ENCODE measurements at places on chromosomes 5 and 9.
A peak's percentile ranks its signal among the peaks of the same experiment; 100 is the strongest.

- DNase-seq = no peak
Measured at GRCh38 chr5:172700365-172701290, 59.6 kb downstream of the NEURL1B start.

GRCh38 chr5:126736141-126736540 is 40.8 kb upstream of the LMNB1 start:
- no peak for DNase-seq

DNA sequence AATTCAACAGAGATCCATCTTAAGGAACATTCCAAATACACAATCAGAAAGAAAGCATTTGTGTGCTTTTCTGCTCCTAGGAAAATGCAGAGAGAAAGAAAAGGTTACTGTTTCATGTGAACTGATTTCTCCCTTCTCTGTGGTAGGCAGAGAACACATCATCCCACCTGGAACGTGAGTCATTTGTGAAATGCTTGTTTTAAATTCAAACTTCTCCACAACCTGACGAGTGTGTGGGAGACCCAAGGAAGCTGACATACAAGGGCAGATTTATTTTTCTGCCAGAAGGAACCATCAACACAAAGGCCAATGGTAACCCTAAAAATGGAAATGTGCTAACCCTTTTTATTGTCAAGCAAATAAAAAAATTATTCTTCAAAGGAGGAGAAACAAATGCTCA is 156.4 kb downstream of the EFNA5 start:
- no peak for DNase-seq

- peak; percentile 2 for DNase-seq
Measured at GRCh38 chr9:115591584-115591984, 473.6 kb upstream of the TNC start.

DNA sequence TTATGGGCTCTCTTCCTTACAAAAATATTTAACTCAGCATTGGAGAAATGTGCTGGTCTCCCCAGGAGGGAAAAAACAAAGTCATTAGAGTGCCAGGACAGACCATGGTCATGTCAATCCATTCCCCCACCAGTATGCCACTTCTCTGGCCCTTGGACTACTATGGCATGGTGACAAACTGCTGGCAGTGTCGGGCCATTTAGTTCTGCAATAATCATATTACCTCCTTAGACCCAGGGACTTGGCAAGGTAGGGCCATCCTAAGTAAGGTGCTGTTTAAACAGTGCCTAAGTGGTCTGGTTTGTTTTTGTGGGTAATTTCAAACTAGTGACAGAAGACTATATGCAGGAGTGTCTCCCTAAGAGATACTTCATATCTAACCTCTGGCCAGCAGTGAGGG is 177.8 kb upstream of the STK32A start:
- no peak for DNase-seq

- no peak for DNase-seq
Measured at GRCh38 chr5:138755084-138755748, 2.0 kb downstream of the CTNNA1 start.

DNA sequence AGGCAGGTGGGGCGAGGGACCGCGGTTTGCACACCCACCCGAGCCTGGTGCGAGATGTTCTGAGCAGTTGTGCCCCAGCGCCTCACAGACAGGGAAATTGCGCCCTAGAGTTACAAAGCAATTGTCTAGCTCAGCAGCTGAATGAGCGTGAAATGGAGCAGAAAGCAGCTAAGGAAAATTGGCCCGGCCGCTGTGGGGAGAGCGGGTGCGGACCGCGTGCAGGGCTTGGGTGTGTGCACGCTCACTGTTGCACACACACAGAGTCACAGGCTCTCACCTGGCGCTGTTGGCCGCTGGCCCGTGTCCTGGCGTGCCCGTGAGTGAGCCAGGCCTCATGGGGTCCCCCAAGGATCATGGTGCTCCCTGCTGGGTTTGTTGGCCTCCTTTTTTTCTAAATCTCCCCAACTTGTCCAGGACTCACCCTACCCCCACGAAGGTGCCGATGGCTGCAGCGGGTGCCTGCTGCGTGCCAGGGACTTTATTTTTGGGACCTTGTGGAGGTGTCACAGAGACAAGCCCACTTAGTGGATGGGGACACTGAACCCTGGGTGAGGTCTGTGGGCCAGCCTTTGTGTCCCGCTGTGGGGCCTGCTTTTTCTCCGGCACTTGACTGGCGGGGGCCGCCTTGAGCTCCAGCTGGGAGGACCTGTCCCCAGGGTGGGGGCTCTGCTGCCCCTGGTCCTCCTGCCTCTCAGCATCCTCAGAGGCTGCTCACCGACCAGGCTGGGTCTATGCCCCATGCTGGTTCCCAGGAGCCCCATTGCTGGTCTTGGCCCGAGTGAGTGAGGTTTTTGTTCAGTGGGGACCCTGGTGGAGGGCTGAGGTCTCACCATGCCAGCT is 5.2 kb downstream of the RXRA start:
- DNase-seq = no peak

DNA sequence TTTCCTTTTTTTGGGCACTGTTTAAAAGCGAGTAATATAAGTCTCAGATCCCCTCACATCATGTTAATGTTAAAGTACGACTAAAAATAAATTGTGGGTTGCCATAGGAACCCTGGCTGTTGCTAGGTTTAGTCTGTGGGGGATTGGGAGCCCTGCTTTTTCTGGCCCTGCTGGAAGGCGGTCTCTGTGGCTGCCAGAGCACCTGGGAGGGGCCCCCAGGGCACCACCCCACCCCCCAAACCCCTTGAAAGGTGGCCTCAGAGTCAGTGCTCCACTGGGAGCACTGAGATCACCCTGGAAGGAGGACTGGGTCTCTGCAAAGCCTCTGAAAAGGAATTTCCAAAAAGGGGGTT is 66.2 kb upstream of the NEURL1B start:
- DNase-seq = no peak

- DNase-seq = peak; percentile 54
Measured at GRCh38 chr9:136090768-136091581, 4.1 kb downstream of the NACC2 start.

GRCh38 chr9:15469406-15469805 is 41.4 kb downstream of the PSIP1 start:
- DNase-seq = no peak

- no peak for DNase-seq
Measured at GRCh38 chr9:70049672-70050271, 6.1 kb downstream of the MAMDC2 start.

Measured in HL-60 (cell line).